ENCODE measurements at places on chromosomes 13 and 19. TPM values are rescaled to one million over a fixed set of nuclear protein-coding genes. Genes with fewer than 3 reads are reported as not detected.

HCN2 gene
- not detected for total RNA-seq

CADM4 gene
- 7.8 TPM for total RNA-seq

RYR1 gene
- 243 TPM for total RNA-seq

TPTE2 gene
- total RNA-seq = not detected

ZNF729 gene
- not detected for total RNA-seq

KLK5 gene
- not detected for total RNA-seq

PBX4 gene
- total RNA-seq = 1.6 TPM

OR7C1 gene
- total RNA-seq = not detected

CCDC159 gene
- 7.8 TPM for total RNA-seq

KIR2DL4 gene
- not detected for total RNA-seq

MEIOSIN gene
- not detected for total RNA-seq

KLK2 gene
- not detected for total RNA-seq

DCLK1 gene
- 92.9 TPM for total RNA-seq

ZNF726 gene
- 2.6 TPM for total RNA-seq

FFAR1 gene
- not detected for total RNA-seq

TNNI3 gene
- 4.7 TPM for total RNA-seq

SBNO2 gene
- total RNA-seq = 10.4 TPM

TGFB1 gene
- total RNA-seq = 3.1 TPM

IZUMO2 gene
- not detected for total RNA-seq

ZNF836 gene
- 5.7 TPM for total RNA-seq

SLC17A7 gene
- 1.0 TPM for total RNA-seq

IZUMO4 gene
- 2.1 TPM for total RNA-seq

ZNF560 gene
- 0.52 TPM for total RNA-seq

ATP8B3 gene
- 0.52 TPM for total RNA-seq

LGALS13 gene
- total RNA-seq = not detected

PODNL1 gene
- not detected for total RNA-seq

GZMM gene
- not detected for total RNA-seq

RHPN2 gene
- 0.52 TPM for total RNA-seq

PLEKHF1 gene
- total RNA-seq = 16.7 TPM

LILRB3 gene
- 4.2 TPM for total RNA-seq

OR7D2 gene
- total RNA-seq = not detected

MIA gene
- total RNA-seq = 2.1 TPM

SYNGR4 gene
- total RNA-seq = not detected

C1QTNF9 gene
- 2.6 TPM for total RNA-seq

ZNF320 gene
- total RNA-seq = 6.3 TPM

ANO8 gene
- total RNA-seq = 1.6 TPM

FGF21 gene
- not detected for total RNA-seq

COL5A3 gene
- 43.3 TPM for total RNA-seq

C19orf85 gene
- not detected for total RNA-seq

PLA2G4C gene
- 33.9 TPM for total RNA-seq

FGF9 gene
- 3.7 TPM for total RNA-seq

FFAR3 gene
- total RNA-seq = not detected

TMEM190 gene
- not detected for total RNA-seq

NCR1 gene
- total RNA-seq = not detected

ADM5 gene
- 1.0 TPM for total RNA-seq

SERP2 gene
- total RNA-seq = 5.7 TPM

IGSF23 gene
- total RNA-seq = not detected

NAPSA gene
- total RNA-seq = not detected

ZNF792 gene
- 7.8 TPM for total RNA-seq

GGN gene
- total RNA-seq = not detected

HIF3A gene
- 79.3 TPM for total RNA-seq

CGB3 gene
- total RNA-seq = not detected

C13orf42 gene
- total RNA-seq = not detected

HMGB1 gene
- 61.6 TPM for total RNA-seq

FPR1 gene
- total RNA-seq = 7.8 TPM

ZC3H4 gene
- 14.6 TPM for total RNA-seq
